H1 (cell line): ENCODE measurements at places on chromosomes 12 and 14. TPM values are rescaled to one million over a fixed set of nuclear protein-coding genes. Genes with fewer than 3 reads are reported as not detected.

DNA sequence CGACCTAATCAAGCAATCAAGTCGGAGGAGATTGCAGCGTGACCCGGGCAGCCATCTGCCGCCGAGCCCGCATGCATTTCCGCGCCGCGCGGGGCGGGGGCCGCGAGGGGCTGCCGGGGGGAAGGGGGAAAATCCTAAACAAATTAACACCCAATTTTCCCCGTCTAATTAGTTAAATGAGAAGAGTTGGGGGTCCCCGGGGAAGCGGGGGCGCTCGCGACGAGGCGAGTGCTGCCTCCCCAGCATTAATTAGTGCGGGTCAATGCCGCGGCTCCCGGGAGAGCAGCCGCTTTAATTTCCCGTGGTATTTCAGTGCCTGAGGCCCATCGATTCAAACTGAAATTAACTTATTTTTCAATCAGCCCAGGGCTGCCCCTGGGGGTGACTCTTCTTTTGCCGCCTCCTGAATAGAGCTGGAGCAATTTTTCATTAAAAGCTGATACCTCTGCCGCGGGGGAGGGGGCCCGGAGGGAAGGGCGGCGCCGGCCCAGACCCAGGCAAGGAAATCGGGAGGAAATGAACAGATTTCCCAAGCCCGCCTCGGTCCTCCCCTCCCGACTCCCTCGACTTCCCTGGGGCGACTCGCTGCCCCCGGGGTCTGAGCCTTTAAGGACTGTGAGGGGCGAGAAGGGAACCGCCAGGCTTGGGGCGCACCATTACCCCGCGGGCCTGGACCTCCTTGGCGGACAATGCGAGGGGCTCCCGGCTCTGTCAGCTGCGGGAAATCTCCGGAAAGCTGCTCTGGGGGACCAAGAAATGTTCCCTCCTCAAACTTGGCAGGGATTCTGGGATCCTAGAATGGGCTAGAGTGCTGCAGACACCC is 18.9 kb downstream of the VSX2 start:
- DNase-seq: no peak
- no peak overlapping the region for H3K27ac ChIP-seq
- H3K36me3 ChIP-seq: no peaks in the 10 kb centered on the region

Gene OR6C2
- total RNA-seq: not detected in 2 replicates

Gene MGP
- not detected in 2 replicates for total RNA-seq

Gene TAMALIN
- 4.1 and 4.9 TPM in 2 replicates for total RNA-seq

Gene SERPINA5
- 1.9 and 2.1 TPM in 2 replicates for total RNA-seq

- H3K4me1 ChIP-seq: peaks cover 23% of the 10 kb centered on the region
- H3K27me3 ChIP-seq: no peaks in the 10 kb centered on the region
- no peak overlapping the region for H3K27ac ChIP-seq
- no peak for DNase-seq
- no peak overlapping the region for H3K4me3 ChIP-seq
Measured at GRCh38 chr12:52127683-52128450, 48.4 kb downstream of the SMIM41 start.
